ENCODE measurements at places on chromosomes 4 and X.
A peak's percentile ranks its signal among the peaks of the same experiment; 100 is the strongest.

DNA sequence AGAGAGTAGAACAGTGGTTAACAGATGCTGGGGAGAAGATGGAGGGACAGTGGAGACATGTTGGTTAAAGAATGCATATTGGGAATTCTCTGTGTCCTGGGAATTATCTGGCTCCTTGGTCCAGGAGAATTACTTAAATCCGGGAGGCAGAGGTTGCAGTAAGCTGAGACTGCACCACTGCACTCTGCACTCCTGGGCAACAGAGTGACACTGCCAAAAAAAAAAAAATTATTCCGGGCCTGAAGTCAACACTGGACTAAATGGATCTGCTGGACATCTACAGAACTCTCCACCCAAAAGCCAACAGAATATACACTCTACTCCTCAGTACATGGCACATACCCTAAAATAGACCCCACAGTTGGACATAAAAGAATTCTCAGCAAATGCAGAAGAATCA lies 400.0 kb upstream of the CXorf51B start:
- DNase-seq: no peak

DNA sequence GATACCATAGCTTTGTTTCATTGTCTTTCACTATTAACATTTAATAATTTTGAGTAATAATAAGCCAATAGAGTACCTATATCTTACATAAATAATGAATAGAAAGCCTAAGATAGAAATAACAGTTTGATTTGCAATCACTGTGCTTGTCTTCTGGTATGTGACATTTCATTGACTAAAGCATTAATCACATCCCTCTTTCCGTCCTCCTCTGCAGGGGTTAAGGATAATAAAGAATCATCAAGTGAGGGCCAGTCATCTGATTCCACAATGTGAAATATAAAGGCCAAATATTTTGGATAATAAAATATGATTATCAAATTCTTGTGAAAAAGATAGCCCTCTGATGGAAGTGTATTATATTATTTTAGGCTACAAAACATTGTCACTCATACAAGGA lies 2073.4 kb downstream of the ARAP2 start:
- DNase-seq: no peak

GRCh38 chr4:79607979-79608378 lies 200.0 kb upstream of the GK2 start:
- DNase-seq: no peak

GRCh38 chr4:151091047-151091446 lies 8.4 kb upstream of the RPS3A start:
- no peak for DNase-seq

- no peak for DNase-seq
Measured at GRCh38 chr4:100823993-100824323, 306.1 kb upstream of the EMCN start.

DNA sequence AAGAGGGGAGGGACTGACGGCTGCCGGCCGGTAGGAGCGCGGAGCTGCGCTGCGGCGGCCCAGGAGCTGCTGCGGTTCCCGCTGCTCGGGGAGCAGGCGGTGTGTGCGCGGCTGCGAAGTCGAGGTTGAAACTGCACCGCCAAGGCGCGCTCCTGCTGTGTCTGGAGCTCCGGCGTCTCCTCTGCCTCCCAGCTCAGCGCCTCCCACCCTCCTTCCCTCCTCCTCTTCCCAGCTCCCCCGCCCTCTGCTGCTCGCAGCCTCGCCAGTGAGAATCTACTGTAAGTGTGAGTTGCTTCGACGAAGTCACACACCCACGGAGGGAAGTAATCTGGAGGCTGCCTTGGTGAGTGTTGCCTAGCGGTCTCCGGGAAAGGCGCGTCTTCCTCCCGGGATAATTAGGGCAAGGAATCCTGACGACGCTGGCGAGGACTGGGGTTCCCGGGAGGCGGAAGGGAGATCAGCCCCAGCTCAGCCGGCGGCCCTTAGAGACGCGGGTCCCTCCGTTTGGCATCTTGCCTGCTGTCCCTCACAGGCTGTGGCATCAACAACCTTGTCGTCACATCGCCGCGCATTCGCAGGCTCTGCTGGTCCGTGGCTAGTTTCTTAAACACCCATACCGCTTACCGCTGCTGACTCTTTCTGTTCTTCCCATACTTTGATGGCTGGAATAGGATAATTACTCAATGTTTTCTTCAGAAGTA lies at the start of gene EPHA5:
TSS of gene EPHA5 (minus strand) at position 159 of the 701 bp plus-strand sequence. CDS start 747 bp downstream, outside the sequence.
- DNase-seq: peak; percentile 89

GRCh38 chr4:105147553-105148161 lies 981 bp downstream of the TET2 start:
- DNase-seq: peak; percentile 74

GRCh38 chrX:13090339-13091110 lies 46.1 kb upstream of the FAM9C start:
- no peak for DNase-seq

GRCh38 chr4:180394312-180394711 lies 1848.9 kb upstream of the TENM3 start:
- DNase-seq: no peak

- no peak for DNase-seq
Measured at GRCh38 chr4:38154252-38154651, 194.1 kb downstream of the PTTG2 start.

DNA sequence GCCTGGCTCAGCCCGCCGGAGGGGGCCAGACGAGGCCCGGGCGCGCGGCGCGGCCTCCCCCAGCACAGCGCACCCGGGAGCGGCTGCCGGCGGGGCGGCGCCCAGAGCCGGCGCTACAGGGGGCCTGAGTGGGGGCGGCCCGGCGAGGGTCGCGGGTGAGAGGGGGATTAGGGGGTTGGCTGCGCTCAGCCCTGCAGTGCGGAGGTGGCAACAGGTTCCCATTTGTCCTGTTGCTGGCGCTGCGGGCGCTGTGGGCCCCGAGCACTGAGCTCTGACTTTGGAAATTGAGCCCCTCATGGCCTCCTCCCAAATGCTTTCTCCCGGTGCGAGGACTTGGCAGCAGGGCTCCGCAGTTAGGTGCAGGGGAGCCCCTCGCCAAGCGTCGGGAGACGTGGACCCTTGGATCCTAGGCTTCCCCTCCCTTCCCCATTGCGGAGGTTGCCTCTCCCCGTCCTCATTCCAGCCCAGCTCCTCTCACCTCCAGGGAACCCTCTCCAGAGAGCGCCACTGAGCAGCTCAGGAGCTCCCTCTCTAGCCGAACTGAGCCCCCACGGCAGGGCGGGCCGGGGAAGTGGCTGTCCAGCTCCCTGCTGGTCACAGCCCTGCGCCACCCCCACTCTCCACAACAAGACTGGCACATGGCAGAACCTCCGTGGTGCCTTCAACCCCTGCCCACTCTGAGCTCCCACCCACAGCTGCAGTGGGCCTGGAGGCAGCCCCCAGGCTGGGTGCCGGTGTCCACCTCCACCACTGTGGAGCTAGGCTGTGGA lies 2.5 kb upstream of the DUSP9 start:
- no peak for DNase-seq

GRCh38 chr4:48350871-48351270 lies 9.5 kb downstream of the SLAIN2 start:
- no peak for DNase-seq

- no peak for DNase-seq
Measured at GRCh38 chr4:127120441-127121090, 512.2 kb upstream of the INTU start.

- DNase-seq: no peak
Measured at GRCh38 chrX:107603429-107604159, 24.7 kb upstream of the PRPS1 start.

- DNase-seq: peak; percentile 56
Measured at GRCh38 chr4:13656569-13657405, 29.3 kb upstream of the BOD1L1 start.

GRCh38 chrX:15564981-15565579 lies 35.7 kb downstream of the ACE2 start:
- peak; percentile 49 for DNase-seq

- DNase-seq: no peak
Measured at GRCh38 chr4:39754309-39754708, 56.4 kb downstream of the UBE2K start.

GRCh38 chr4:7015383-7016035 lies 27.7 kb upstream of the TADA2B start:
- DNase-seq: no peak

GRCh38 chr4:121861426-121861825 lies 8.8 kb downstream of the BBS7 start:
- no peak for DNase-seq

GRCh38 chrX:46330513-46330912 lies 214.7 kb downstream of the ZNF674 start:
- DNase-seq: no peak

- DNase-seq: peak; percentile 16
Measured at GRCh38 chrX:148567229-148567628, 66.8 kb downstream of the AFF2 start.

GRCh38 chrX:136065044-136065671 lies 79.9 kb downstream of the SLC9A6 start:
- DNase-seq: peak; percentile 82

GRCh38 chr4:73539386-73539785 lies 57.8 kb downstream of the AFM start:
- DNase-seq: no peak

GRCh38 chr4:37481547-37482122 lies 204.5 kb downstream of the RELL1 start:
- no peak for DNase-seq

GRCh38 chrX:50049228-50049627 lies 126.8 kb downstream of the CLCN5 start:
- DNase-seq: no peak

DNA sequence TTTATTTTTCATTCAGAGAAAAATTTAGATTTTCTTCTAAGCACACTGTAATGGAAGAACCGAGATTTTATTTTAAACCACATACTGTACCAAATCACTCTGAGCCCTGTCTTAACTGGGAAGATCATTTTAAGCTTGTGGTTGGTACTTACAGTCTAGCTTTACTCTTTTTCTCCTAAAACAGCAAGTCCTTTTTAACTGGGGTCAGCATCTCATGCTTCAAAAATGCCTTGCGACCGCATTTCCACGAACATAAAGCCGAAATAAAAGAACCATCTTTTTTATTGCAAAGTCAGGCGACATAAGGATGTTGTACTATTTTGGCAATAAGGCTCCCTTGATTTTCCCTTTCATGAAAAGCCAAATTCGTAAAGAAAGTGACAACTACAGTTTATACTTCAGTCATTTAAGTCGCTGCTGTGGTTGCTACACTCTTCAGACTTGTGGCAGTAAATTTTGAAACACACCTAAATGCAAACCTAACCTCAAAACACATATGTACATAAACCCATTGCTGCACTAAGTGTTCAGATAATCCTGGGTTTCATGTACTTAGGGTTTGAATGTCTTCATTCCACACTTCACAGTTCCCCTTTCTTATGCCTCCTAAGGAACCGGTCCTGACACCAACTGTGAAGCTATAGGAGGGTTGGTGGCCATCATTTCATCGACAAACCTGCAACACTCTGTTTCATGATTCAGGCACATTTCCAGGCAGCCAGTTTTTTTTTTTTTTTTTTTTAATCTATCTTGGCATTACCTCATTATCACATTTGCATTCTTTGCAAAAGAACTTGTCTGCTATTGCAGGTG lies 3.0 kb downstream of the STOX2 start:
- no peak for DNase-seq

DNA sequence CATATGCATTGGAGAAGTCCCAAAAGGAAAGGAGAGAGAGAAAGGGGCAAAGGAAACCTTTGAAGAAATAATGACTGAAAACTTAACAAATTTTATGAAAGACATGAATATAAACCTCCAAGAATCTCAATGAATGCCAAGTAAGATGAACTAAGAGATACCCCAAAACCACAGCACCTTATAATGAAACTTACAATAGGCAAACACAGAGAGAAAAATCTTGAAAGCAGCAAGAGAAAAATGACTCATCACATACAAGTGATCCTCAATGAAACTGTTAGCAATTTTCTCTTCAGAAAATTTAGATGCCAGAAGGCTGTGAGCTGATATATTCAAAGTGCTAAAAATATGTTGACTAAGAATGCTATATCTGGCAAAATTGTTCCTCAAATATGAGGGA lies 10.1 kb downstream of the SMIM10L2A start:
- no peak for DNase-seq

DNA sequence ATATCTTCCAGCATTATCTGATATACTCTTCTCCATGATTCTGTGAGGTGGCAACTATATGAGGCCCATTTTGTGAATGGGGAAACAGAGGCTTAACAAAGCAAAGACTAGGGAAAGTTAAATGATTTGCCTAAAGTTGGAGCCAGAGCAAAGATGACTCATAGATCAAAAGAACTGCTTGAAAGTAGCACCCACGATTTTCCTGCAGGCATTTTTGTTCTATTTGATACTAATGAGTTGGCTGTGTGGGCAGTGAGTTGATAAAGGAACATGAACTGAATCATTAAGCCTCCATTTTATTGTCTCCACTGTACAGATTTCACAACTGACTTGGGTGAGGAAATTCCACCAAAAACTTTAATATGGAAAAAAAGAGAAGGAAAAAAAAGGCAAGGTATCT lies 138.9 kb upstream of the IGFBP7 start:
- DNase-seq: no peak

- peak; percentile 53 for DNase-seq
Measured at GRCh38 chr4:121822796-121823504, 733 bp downstream of the CCNA2 start.

DNA sequence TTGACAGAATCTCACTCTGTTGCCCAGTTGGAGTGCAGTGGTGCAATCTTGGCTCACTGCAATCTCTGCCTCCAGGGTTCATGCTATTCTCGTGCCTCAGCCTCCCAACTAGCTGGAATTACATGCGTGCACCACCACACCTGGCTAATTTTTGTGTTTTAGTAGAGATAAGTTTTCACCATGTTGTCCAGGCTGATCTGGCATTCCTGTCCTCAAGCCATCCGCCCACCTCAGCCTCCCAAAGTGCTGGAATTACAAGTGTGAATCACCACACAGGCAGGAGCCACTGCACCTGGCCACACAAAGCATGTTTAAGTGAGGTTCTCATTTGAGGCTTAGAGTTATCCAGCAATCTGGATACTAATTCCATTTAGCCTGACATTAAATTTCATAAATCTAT lies 180.9 kb upstream of the GRID2 start:
- DNase-seq: no peak

DNA sequence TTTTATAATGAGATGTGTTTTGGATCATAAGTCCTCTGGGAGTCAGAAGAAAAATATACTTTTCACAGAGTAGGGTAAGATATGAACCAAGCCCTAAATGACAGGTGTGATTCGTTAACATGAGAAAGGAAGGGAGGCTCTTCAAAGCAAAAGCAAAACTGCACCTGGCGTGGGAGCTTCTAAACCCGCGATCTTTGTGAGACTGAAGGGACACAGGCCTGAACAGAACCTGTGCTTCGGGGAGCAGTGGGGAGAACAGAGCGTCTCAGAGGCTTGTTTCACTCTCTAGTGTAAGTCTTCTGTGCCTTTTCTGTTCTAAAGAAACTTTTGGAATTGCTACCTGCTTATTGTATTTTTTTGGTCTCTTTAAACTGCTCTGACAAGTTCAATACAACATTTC lies 30.2 kb upstream of the CYP4V2 start:
- no peak for DNase-seq

- DNase-seq: peak; percentile 14
Measured at GRCh38 chrX:77820091-77820727, 34.2 kb upstream of the ATRX start.

- no peak for DNase-seq
Measured at GRCh38 chr4:52823702-52824092, 38.4 kb upstream of the RASL11B start.

Data from right hindlimb (tissue), 1 donor.